ENCODE measurements at places on chromosomes 5 and 9. TPM values are rescaled to one million over a fixed set of nuclear protein-coding genes. Genes with fewer than 3 reads are reported as not detected.

Gene TEX48
- not detected for total RNA-seq

Gene PIP5KL1
- total RNA-seq, result 5.7 TPM

Gene FOXD4
- total RNA-seq, result 2.4 TPM

GRCh38 chr5:137792303-137792702 lies 38.1 kb upstream of the HNRNPA0 start:
- DNase-seq, result no peak

GRCh38 chr9:73065439-73065838 lies 86.2 kb upstream of the ANXA1 start:
- no peak for DNase-seq

DNA sequence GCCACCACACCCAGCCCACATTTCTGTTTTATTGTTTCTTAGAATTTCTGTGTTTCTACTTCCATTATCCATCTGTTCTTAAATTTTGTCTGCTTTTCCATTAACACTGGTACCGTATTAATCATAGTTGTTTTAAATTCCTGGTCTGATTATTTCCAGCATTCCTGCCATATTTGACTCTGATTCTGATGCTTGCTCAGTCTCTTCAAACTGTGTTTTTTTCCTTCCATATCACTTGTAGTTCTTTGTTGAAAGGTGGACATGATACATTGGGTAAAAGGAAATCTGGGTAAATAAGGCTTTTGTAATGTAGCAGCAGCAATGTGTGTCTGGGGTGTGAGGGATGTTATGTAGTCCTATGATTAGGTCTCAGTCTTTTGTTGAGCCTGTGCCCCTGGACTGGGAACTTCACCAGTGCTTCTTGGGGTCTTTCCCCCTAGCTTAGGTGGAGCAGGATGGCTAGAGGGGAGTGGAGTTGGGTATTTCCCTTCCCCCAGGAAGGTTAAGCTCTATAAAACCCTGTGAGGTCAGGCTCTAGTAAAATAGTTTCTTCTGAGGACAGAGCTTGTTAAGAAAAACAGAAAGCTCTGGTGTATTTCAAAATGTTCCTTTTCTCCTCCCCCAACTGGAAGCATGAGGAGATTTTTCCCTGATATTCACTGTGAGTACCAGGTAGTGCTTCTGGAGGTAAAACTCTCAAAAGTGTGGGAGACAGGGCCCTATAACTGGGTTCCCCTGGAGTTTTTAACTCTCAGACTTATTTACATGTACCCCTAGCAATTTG lies 10.1 kb upstream of the TMOD1 start:
- DNase-seq, result no peak

DNA sequence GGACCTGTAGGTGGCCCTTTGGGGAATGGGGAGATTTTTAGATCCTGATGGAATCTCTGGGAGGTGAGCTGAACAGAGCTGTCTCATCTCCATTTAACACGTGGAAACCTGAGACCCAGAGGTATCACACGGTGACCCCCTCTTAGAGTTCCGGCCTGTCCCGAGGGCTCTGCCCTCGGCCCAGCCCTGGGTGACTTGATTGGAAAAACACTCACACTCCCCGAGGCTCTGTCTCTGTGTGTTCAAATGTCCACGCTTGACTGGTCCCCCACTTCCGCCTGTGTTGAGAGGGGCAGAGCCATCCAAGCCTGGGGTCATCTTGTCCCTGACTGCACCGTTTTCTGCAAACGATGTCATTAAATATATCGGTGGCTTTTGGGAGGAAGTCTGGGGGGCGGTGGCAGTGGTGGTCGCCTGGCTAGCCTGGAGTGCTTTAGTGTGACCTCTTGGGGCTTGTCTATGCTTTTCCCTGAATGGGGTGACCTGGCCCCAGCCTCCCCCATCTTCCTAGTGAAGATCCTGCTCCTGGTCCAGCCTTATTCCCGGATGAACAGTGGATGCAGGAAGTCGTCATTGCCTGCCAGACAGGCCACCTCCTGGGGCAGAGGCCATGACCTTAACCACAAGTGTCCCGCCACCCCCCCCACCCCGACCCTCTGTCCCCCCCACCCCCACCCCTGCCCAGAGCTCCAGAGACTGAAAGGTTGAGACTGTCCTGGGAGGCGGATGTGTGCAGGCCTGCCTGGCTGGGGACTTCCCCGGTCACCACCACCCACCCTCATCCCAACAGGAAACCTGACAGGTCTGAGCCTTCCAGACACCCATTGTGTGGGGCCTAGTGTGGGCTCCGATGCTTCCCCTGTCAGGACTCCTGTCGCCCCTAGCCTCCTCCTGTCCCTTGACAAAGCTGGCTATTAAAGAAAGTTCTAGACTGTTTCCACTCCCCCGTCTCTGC lies 5.3 kb upstream of the DAB2IP start:
- DNase-seq, result no peak

- no peak for DNase-seq
These were observed 16.4 kb downstream of the TENT4A start for GRCh38 chr5:6729386-6730310.

- no peak for DNase-seq
These were observed 71.7 kb upstream of the TBCA start for GRCh38 chr5:77847814-77848290.

All from MCF 10A (cell line).